ENCODE measurements at places on chromosomes 12 and 14.

- no peak for DNase-seq
These were observed 321.2 kb upstream of the FAR2 start for GRCh38 chr12:28827861-28828260.

GRCh38 chr12:120359128-120359527, 9.8 kb downstream of the MSI1 start:
- no peak for DNase-seq

- DNase-seq, result no peak
These were observed 1.1 kb upstream of the USP15 start for GRCh38 chr12:62258941-62259630.

- no peak for DNase-seq
These were observed 11.5 kb downstream of the ALG10 start for GRCh38 chr12:34033628-34034296.

DNA sequence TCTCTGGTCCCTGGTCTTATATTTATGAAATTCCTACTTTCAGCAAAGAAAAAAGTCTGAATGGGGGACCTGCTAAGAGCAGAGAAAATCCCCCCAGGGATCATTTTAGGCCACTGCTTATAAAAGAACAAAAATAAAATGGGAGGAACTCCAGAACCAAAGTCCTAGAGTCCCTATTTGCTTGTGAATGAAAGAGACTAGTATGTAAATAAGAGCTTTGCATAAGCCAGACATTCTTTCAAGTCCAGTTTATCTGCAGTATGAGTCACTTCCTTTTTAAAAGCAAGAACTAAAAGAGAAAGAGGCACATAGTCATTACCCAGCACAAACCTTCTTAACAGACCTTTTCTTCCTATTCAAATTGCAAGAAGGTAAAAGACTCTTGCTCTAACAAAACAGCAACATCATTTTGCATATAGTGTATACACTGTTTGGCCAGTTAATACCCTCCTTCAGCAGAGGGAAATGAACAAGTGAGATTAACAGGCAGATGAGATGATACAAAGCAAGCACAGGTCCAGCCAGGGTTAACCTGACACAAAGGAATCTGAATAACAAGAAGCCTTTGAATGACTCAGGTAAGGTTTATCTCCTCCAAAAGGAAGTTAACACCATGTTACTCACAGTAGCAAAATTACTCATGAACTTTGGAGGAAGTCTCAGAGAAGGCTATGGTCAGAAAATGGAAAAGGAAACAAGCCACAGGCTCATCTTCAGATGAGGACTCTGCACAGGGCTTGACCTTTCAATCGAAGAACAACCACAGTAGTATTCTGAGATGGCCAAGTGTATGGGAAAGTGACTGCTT, 87.3 kb downstream of the PHLDA1 start:
- DNase-seq, result no peak

DNA sequence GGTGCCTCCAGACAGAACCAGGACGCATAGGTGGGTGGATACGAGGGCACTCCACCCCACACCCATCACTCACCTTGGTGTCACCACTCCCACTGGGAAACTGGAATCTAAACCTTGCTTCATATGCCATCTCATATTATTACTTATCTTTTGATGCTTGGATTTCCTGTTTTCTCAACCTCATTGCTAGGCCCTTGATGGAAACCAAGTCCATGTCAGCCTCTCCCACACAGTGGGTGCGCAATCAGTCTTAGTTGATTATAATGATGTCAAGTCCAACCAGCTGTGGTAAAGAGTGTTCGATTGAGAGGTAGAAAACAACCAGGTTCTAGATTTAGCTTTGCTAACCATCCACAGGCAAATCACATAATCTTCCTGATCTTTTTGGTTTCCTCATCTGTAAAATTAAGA, 584 bp upstream of the DDHD1 start:
- no peak for DNase-seq

GRCh38 chr14:64940336-64940910, 2.1 kb downstream of the GPX2 start:
- no peak for DNase-seq
